ENCODE measurements at places on chromosomes 3 and 15. TPM values are rescaled to one million over a fixed set of nuclear protein-coding genes. Genes with fewer than 3 reads are reported as not detected.

The SEMA6D gene
- 1.0 TPM for total RNA-seq

- no peak for DNase-seq
Observed at GRCh38 chr3:42685891-42686820, 819 bp downstream of the KLHL40 start.

DNA sequence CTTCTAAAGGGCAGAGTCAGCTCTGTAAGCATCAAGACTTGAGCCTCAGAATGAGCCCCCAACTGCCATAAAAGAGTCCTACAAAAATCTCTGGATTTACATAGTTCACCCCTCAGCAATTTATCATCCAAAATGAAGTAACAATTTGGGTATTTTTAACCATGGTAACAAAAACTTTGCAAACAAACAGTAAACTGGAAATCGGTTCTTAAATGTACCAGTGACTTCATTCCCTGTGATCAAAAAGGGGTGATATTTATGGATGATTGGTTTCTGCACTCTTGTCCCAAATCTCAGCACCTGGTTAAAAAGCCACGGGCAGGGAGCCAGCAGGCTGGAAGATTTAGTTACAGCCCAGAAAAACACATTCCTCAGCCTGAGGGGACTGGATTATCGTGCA is 73.6 kb downstream of the TFG start:
- DNase-seq, result peak; percentile 59

DNA sequence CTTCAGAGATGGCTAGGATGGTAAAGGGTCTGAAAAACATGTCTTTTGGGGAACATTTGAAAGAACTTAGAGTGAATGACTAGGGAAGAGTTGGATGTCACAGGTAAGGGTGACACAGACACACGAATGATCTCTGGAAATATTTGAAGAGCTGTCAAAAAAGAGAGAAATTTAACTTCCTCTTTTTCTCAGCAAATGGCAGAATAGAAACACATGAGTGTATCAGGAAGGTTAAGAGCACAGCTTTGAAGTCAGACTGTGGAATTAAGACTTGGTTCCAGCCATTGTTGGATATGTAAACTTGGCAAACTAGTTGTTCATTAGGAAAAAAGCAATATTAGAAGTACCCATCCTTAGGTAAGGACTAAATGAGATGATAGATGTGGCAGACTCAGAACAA is 117.7 kb downstream of the IMPG2 start:
- no peak for DNase-seq

- no peak for DNase-seq
Observed at GRCh38 chr3:107082527-107082926, 294.7 kb upstream of the CCDC54 start.
